Stimulated activated CD4-positive, alpha-beta T cell treated with anti-CD3 and anti-CD28 coated beads, Interleukin-4, amount 100 ng/mL, for 4 hours (primary cell): ENCODE measurements at places on chromosomes 5 and 9.

- DNase-seq: no peak
Observed at GRCh38 chr5:113450929-113451328, 16.1 kb upstream of the TSSK1B start.

- no peak for DNase-seq
Observed at GRCh38 chr5:40569546-40570270, 110.0 kb upstream of the PTGER4 start.

- no peak for DNase-seq
Observed at GRCh38 chr5:608429-609370, 3.4 kb upstream of the CEP72 start.

DNA sequence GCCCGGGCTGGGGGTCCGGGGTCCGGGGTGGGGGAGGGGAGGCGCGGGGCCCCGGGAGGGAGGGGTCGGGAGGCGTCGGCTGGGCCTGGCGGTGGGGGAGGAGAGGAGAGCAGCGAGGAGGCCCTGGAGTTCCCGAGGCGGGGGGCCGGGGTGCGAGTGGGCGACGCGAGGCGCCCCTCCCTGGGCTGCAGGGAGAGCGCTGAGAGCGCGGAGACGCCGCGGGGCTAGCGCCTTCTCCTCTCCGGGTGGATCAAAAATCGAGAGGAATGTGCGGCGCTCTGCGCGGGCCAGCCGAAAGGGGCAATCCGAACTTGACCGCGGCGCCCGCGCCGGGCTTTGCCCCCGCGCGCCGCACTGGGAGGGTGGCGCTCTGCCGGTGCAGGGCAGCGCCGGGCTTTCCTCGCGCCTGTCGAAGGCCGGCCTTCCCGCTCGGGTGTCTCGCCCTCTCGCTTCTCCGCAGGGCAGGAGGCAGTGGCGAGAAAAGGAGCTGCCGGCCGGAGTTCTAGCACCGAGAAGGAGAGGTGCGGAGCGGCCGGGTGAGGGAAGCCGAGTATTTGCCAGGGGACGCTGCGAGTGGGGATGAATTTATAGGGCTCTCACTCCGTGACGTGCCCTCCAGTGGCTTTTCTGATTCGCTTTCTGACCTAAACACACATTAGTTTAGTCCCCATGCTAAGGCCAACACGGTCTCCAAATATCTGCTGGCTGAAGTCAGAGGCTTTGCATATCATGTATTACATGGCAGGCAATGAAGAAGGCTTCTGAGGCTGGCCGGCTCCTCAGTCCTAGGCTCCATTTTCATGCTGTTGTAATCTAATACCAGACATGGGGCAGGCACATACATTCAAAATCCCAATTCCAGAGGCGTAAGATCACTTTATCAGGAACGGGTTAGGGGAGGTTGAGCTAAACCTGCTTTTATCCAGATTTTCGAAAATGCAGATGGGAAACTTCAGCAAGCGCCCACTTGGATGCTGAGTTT, 503 bp upstream of the GDNF start:
- no peak for DNase-seq

GRCh38 chr9:74742792-74743730, 144.7 kb downstream of the TRPM6 start:
- no peak for DNase-seq

DNA sequence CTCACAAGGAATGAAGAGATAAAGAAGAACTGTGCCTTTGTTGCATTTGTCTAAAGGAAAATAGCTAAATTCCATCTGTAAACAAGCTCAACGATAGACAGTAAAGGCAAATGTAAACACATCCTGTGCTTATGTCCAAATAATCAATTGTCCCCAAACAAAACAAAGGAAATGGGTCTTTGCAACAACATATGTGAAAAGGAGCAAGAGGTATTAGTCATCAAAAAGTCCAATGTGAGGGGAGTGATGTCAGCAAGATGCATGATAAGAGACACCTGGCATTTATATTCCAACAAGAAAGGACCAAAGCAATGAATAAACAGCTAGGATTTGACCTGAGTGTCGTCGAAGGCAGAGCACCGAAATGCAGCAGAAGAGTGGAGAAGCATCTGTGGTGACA, 209.1 kb downstream of the ASTN2 start:
- DNase-seq: no peak

DNA sequence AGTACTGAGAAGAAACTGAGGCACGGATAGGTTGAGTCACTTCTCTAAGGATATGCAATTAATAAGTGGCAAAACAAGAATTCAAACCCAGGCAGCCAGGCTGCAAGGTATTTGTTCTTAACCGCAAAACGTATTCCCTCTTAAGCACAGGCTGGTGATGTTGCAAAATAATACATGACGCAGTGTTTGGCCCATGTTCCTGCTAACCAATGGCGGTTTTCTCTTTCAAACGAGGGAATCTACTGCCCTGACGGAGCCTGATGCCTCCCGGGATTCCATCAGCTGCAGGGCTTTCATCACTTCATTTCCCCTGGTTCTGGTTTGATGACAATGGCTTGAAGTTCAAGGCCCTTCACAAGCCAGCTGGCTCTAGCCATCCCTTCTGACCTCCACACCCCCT, 154.8 kb downstream of the SLIT3 start:
- DNase-seq: no peak

GRCh38 chr5:38445374-38446028, 110.9 kb downstream of the LIFR start:
- DNase-seq: no peak

DNA sequence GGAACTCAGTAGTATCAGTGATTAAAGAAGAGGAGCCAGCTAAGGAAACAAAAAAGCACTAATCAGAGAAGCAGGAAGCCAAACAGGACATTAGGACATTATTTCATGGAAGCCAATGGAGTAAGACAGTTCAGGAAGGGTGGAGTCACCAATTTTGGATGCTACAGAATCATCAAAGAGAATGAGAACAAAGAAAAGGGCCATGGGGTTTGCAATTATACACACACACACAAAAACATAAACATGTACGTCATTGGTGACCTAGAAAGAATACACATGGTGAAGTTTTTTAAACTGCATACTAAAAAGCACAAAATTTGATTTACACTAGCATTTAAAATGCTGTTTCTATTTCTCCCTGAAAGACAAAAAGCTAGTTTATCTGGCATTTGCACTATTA, 96.8 kb upstream of the MRPS30 start:
- DNase-seq: no peak

DNA sequence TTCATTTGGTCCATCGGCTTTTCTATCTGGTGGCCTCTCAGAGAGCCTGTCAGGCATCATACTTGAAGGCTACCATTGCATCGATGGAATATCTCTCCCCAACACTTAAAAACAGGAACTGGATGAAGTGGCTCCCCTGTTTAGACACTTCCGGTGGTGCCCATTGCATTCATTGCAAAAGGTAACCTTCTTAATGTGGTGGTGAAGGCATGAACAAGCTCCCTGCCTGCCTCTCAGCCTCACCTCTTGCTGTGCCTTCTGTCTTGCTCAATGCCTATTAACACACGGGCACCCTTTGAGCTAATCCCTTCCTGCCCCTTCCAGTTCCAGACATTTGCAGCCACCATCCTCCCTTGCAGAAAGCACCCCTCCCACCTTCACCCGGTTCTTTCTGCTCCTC, 233.1 kb upstream of the MSX2 start:
- no peak for DNase-seq

GRCh38 chr5:109529520-109529919, 119.7 kb upstream of the PJA2 start:
- DNase-seq: no peak
